ENCODE measurements at places on chromosomes 3 and 15. TPM values are rescaled to one million over a fixed set of nuclear protein-coding genes. Genes with fewer than 3 reads are reported as not detected.
A peak's percentile ranks its signal among the peaks of the same experiment; 100 is the strongest.

GRCh38 chr15:83039206-83039605 is 27.8 kb upstream of the C15orf40 start:
- DNase-seq: no peak

DNA sequence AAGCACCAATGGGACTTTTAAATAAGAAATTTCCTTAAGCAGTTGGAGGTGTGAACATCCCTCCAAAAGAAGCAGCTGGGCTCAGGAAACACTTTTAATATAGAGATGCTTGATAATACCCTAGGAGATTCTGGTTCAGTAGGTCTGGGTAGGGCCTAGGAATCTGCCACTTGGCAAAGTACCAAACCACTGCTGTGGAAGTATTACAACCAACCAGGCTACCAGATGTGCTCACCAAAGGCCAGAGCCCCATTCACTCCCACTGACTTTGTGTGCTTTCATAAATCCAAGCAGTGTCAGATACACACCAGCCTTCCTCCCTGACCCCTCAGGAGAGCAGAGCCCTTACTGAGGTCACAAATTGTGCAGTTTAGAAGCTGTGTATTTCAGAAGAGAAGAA is 162.6 kb downstream of the CCNL1 start:
- no peak for DNase-seq

GRCh38 chr3:45966950-45967640 is 23.8 kb downstream of the CXCR6 start:
- no peak for DNase-seq

Gene LYZL4
- 28.7 TPM for total RNA-seq

DNA sequence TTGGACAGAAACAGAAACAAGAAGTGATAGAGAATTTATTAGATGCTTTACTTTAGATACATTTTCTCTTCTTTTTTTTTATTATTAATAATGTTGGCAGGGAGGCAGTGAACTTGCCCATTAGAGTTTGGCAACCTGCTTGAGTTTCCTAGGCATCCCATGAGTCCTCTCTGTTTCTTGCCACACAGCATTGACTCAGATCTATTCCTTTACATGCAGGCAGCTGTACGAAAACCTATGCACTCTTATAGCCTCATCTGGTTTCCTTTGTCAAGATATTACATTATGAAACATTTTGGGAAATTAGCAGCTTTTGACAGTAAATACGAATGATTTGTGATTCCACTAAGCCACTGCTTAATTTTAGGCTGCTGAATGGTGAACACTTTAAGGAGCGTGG is 23.3 kb downstream of the IL1RAP start:
- DNase-seq: no peak

- no peak for DNase-seq
Observed at GRCh38 chr3:53155760-53156159, 5.2 kb upstream of the PRKCD start.

Gene KLHL40
- 3.1 TPM for total RNA-seq

Gene ZNF502
- 10.8 TPM for total RNA-seq

Gene ACP3
- 5.8 TPM for total RNA-seq

- no peak for DNase-seq
Observed at GRCh38 chr3:173747427-173747826, 349.9 kb downstream of the NLGN1 start.

GRCh38 chr3:23017801-23018200 is 185.3 kb upstream of the UBE2E2 start:
- no peak for DNase-seq

Gene RPL29
- total RNA-seq: 999 TPM

- no peak for DNase-seq
Observed at GRCh38 chr3:183249006-183249718, 3.9 kb upstream of the B3GNT5 start.

GRCh38 chr15:64180235-64180824 is 17.5 kb upstream of the PPIB start:
- no peak for DNase-seq

DNA sequence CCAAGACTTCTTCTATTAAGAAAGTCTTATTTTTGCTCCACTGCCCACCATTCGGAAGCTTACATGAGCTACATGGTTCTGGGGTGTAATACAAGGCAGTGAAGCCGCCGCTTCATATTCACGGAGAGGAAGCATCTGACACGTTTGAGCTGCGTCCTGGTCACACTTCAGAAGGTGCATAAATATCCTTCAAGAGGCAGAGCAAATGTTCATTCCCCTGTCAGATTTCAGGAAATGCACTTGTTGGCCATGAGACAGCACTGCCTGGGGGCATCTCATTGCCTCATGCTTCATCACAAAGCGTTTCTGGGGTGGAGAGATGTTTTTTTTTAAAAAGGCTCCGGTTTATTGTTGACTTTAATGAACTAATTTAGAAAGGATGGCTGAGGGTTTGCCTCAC is 119.9 kb downstream of the CADPS start:
- DNase-seq: no peak

DNA sequence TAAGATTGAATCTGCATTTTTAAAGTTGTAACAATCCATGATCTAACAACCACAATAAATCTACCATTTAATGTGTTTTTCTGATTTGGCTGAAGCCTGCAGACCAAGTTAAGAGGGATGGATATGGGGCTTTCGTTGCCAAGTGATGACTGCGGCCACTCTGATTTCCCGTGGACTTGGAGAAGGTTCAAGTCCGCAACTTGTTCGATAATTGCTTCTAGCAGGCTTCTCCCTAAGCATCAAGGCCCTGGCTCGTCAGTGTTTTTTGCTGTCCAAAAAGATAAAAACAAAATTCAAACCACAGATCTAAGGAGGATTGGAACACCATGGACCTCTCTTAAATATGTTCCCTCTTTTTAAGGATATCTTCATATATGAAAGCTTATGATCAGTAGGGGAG is 256.6 kb downstream of the CNTN3 start:
- no peak for DNase-seq

GRCh38 chr3:196886144-196886543 is 18.4 kb downstream of the SENP5 start:
- no peak for DNase-seq

Gene JMJD7
- 21.6 TPM for total RNA-seq

- no peak for DNase-seq
Observed at GRCh38 chr15:41915255-41915994, 21.6 kb upstream of the SPTBN5 start.

GRCh38 chr15:86620157-86620556 is 540.5 kb downstream of the AGBL1 start:
- no peak for DNase-seq

DNA sequence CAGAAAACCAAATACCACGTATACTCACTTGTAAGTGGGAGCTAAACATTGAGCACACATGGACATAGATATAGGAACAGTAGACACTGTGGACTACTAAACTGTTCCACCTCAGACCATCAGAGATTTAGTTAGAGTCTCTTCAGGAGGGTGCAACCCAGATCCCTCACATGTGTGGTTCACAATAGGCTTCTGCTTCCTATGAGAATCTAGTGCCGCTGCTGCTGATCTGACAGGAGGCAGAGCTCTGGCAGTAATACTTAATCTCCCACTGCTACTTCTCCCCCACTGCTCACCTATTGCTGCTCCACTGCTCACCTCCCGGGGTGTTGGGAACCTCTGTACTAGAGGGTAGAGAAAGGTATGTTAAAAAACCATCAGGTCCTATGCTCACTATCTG is 533.3 kb downstream of the NSUN3 start:
- no peak for DNase-seq

DNA sequence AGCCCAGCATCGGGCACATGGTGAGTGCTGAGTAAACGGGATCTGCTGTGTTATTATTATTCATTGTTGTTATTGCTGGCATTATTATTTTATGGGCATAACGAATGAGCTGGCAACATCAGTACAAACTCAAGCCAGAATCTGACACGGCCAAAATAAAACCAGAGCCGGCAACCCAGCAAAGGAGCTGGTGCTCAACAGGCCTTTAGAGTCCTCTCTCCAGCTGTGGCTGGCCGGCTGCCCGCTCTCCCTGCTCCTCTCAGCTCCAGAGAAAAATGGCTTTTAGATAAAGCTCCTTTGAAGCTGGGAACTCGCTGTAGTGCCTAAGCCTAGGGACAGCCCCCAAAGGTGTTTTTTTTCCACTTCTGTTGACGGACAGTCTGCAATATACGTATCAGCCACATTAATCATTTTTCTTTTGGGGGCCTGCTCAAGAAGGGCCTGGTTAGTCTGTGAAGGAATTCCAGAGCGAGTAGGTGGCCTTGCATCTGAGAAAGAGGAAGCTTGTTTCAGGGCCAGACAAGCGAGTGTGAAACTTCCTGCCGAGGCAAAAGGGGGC is 193.9 kb upstream of the UBE2E1 start:
- DNase-seq: peak; percentile 78
